Left ventricle myocardium superior (tissue), 1 donor: ENCODE measurements at places on chromosomes 16 and 17. TPM values are rescaled to one million over a fixed set of nuclear protein-coding genes. Genes with fewer than 3 reads are reported as not detected.

HOXB1 gene
- not detected for total RNA-seq

- no peak for DNase-seq
These were observed 3.9 kb upstream of the ZFPM1 start for GRCh38 chr16:88449267-88449561.

DNA sequence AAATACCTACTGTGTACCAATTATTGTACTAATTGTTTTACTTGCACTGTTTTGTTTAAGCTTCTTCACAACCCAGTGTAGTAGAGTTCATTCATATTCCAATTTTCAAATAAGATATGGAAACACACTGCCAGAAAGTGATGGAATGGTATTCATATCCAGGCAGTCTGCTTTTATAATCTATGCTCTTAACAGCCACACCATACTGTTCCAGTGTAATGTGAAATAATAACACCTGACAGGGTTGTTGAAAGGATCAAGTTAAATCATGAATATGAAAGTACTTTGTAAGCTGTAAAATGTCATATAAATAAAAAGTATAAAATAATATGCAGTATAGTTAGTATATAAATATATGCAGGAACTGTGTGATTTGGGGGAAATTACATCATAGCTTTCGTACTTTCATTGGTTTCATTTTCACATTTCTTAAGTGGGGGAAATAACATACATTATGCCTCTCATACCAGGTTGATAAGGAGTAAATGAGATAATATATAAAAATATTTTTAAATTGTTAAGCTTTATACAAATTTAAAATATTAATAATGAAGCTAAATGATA is 230.8 kb downstream of the TANC2 start:
- DNase-seq, result no peak

GRCh38 chr17:74552037-74552436 is 6.1 kb upstream of the CD300C start:
- no peak for DNase-seq

DNA sequence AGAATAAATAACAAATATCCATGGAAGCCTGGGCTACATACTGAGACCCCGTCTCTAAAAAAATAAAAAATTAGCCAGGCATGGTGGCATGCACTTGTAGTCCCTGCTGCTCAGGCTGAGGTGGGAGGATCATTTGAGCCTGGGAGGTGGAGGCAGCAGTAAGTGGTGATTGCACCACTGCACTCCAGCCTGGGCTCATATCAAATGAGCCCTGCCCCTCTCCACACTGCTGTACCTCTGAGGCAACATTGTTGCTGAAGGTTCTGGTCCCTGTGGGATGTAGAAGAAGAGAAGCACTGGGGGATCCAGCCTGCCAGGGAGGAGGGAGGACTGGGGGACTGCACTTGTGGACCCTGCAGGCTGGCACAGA is 11.4 kb upstream of the ARHGAP23 start:
- DNase-seq, result no peak

GRCh38 chr17:49518346-49519078 is 23.4 kb downstream of the NGFR start:
- DNase-seq, result no peak

- no peak for DNase-seq
These were observed 2.6 kb downstream of the ABR start for GRCh38 chr17:1177016-1177700.

GRCh38 chr17:57940231-57940630 is 15.0 kb downstream of the CUEDC1 start:
- no peak for DNase-seq

DNA sequence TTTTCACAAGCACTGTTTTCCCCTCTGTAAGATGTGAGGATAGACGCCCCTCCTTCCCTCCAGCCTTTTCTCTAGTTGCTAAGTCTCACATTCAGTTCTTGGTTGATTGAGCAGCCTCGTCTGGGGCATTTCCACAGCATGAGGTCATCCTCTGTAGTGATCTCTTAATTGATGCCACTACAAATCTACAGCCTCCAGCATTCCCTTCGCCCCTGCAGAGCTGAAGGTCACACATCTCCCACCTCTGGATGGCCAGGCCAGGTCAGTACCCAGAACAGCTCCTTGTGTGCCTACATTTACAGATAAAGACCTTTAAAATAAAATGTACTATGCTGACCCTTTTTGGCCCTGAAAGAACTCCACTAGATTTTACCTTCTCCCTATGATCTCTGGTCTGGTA is 32.5 kb upstream of the CDH11 start:
- DNase-seq, result no peak

GRCh38 chr17:5747964-5748363 is 163.7 kb upstream of the NLRP1 start:
- no peak for DNase-seq

DNA sequence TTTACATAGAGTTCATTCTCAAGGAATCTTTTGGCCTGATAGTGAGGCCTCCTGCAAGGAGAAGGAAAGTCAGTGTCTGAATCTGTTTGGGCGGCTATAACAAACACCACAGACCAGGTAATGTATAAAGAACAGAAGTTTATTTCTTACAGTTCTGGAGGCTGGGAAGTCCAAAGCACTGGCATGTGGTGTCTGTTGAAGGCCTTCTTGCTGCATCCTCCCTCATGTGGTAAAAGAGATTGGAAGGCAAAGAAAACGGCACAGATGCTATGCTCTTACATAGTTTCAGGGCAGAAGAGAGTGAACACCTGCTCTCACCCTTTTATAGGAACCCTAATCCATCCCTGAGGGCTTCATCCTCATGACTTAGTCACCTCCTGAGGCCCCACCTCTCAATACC is 31.2 kb upstream of the DNAJA2 start:
- DNase-seq, result no peak
